ENCODE measurements at places on chromosomes 2 and 18. TPM values are rescaled to one million over a fixed set of nuclear protein-coding genes. Genes with fewer than 3 reads are reported as not detected.
A peak's percentile ranks its signal among the peaks of the same experiment; 100 is the strongest.

Gene OSR1
- total RNA-seq, result 17.7 TPM

DNA sequence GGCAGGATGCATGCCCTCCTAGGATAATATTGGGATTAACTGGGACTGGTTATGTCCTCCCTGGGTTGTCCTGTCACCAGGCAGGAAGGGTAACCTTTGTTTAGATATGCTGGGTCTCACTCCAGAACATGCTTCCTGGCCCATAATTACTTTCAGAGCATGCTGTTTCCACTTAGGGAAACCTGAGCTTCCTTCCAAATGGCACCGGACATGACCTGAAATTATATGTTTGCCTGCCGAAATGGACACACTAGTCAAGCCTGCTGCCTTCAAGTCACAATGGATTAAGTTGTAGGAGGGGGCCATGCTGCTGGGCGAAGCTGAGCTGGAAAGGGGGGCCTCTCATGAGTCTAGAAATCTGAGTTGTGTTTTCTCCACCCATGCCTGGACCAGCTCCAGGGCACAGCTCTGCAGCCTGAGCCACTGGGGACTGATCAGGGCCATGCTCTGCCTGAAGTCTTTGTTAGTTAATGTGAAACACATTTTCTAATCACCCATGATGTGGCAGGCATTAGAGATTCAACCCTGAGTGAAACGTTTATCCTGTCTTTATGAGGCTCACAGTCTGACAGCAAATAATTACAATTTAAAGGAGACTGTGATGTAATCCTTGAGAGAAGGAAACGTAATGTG is 273.3 kb downstream of the TNS1 start:
- no peak for DNase-seq

Gene ACOXL
- total RNA-seq, result not detected

Gene IL1RL2
- 3.1 TPM for total RNA-seq

- no peak for DNase-seq
These were observed 74.4 kb upstream of the SOX11 start for GRCh38 chr2:5617796-5618195.

Gene CDH2
- total RNA-seq, result 2.0 TPM

DNA sequence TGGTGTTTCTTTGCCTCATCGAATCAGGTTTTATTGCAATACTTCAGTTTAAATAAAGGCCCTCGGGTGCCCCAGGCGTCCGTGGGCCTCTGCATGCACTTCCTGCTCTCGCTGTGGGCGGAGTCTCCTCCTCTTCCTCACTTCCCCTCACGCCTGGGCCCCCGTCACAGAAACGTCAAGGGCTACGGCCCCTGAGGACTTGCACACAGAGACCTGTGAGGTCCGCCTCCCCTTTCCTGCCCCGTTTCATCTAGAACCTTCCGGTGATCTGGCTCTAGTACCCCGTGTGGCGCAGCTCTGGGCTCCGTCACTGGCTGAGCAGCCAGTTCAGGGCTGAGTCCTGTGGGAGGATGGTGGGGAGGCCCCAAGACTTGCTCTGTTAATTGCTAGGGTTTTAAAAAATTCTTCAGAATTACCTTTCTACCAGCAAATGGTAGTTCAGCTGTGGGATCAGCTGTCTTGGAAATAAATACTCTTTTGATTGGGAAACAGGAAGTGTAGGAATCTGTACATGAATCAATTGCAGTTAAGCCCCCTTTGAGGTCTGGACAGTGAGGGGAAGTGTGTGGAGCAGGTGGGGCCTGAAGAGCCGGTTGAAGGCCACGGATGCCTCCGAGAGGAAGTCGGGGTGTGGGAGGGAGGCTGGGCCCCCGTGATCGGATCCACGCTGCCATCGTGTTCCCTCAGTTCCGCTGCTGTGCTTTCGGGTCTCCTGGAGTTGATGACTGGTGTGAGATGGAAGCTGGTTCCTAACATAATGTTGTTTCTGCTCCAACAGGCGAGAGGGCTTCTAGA is 10.2 kb downstream of the NFATC1 start:
- DNase-seq, result no peak

GRCh38 chr2:134639265-134639664 is 79.5 kb downstream of the TMEM163 start:
- DNase-seq, result no peak

Gene PROM2
- total RNA-seq, result 0.26 TPM

- peak; percentile 21 for DNase-seq
These were observed 276.3 kb downstream of the TSN start for GRCh38 chr2:122031544-122032263.

GRCh38 chr18:75244351-75245313 is 34.0 kb downstream of the TSHZ1 start:
- no peak for DNase-seq

GRCh38 chr2:86807468-86808275 is 17.0 kb upstream of the CD8A start:
- peak; percentile 20 for DNase-seq

GRCh38 chr18:56509656-56510055 is 128.7 kb downstream of the TXNL1 start:
- no peak for DNase-seq

DNA sequence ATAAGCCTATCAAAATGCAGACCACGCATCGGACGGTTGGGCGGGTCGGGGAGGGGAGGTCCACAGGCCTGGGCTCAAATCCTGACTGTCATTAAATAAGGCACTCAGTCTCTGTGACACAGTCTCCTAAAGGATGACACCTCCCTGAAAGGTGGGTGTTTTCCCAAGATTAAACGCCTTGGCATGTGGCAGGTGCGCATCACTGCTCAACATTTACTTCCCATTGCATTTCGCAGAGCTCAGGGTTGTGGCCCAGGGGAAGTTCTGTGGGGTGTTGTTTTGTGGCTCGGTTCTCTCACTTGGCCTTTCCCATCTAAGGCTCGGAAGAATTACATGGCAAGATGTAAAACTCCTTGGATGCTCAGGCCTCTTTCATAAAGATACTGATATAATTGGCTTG is 107.4 kb downstream of the NCK2 start:
- no peak for DNase-seq

GRCh38 chr2:241945311-241945710 is 75.8 kb downstream of the RTP5 start:
- DNase-seq, result no peak

Gene TM4SF20
- not detected for total RNA-seq

GRCh38 chr2:200212862-200213425 is 93.5 kb upstream of the SPATS2L start:
- no peak for DNase-seq

DNA sequence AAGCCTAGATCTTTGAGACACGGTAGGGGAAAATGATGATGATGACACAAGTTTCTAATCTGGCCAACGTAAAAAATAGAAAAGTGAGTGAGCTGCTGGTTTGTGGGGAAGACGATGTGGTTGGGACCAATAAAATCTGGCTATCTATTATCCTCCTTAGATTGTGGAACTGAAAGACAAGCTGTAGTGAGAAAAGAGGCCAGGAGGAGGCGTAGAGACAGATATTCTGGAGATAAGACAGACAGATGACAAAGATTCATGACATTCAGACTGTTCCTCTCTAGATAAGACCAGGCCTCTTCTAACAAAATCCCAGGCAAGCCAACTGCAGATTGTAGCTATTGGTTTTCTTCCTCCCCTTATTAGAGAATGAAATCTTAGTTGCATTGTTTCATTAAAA is 376.3 kb upstream of the UBE2E3 start:
- peak; percentile 10 for DNase-seq

- DNase-seq, result peak; percentile 18
These were observed 491.2 kb downstream of the PIK3C3 start for GRCh38 chr18:42446195-42446594.
